Upper lobe of left lung (tissue), 6 donors: ENCODE measurements at places on chromosomes 6 and 20. TPM values are rescaled to one million over a fixed set of nuclear protein-coding genes. Genes with fewer than 3 reads are reported as not detected.

The ZC3H12D gene
- 2.8 TPM for total RNA-seq

The SMOC2 gene
- total RNA-seq: 2.6 TPM

The UBE2V1 gene
- total RNA-seq: 70.0 TPM

The WFDC10B gene
- not detected for total RNA-seq

The TAAR1 gene
- not detected for total RNA-seq

The SLC22A16 gene
- total RNA-seq: not detected

The LY86 gene
- 7.9 TPM for total RNA-seq

The ALDH8A1 gene
- 0.77 TPM for total RNA-seq

The ZNF165 gene
- 2.9 TPM for total RNA-seq

The GATA5 gene
- 0.98 TPM for total RNA-seq

The GNMT gene
- not detected for total RNA-seq

The DNPH1 gene
- total RNA-seq: 15.7 TPM

The CLPSL1 gene
- total RNA-seq: not detected

The TM9SF4 gene
- 27.2 TPM for total RNA-seq

The DAAM2 gene
- 21.0 TPM for total RNA-seq

The SRXN1 gene
- total RNA-seq: 30.1 TPM

The GABRR2 gene
- 1.1 TPM for total RNA-seq

The PMEPA1 gene
- 13.2 TPM for total RNA-seq

The TPX2 gene
- 1.0 TPM for total RNA-seq

The SLC35D3 gene
- total RNA-seq: not detected

The EEF1A2 gene
- not detected for total RNA-seq

The PDYN gene
- not detected for total RNA-seq

The PAX1 gene
- not detected for total RNA-seq

The ATP6V1G2 gene
- total RNA-seq: 1.1 TPM

The SLC17A4 gene
- total RNA-seq: not detected

The PLA2G7 gene
- total RNA-seq: 9.4 TPM

The CLIC5 gene
- 157 TPM for total RNA-seq

The PRSS35 gene
- total RNA-seq: 1.4 TPM

The CALHM5 gene
- total RNA-seq: 0.76 TPM

The ZC2HC1B gene
- total RNA-seq: not detected
